Activated CD4-positive, CD25-positive, alpha-beta regulatory T cell (primary cell): ENCODE measurements at places on chromosomes 12 and 14.

DNA sequence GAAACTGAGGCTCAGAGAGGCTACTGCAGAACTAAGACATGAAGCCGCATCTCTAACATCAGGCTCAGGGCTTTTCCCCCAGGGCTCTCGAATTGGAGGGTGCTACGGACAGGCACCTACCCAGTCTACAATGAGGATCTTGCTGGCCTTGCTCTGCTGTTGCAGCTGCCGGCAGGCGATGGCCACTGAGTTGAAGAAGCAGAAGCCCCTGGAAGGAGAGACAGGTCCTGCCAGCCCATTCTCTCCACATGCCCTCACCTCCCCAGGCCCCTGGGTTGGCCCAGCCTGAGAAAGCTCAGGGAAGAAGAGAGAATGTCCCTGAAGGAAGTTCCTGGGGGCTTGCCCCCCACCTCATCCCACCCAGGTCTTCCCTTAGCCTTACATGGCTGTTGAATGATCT is 16.1 kb downstream of the SLC48A1 start:
- DNase-seq = no peak

GRCh38 chr12:3357950-3358525 is 133.0 kb upstream of the PRMT8 start:
- DNase-seq = no peak

DNA sequence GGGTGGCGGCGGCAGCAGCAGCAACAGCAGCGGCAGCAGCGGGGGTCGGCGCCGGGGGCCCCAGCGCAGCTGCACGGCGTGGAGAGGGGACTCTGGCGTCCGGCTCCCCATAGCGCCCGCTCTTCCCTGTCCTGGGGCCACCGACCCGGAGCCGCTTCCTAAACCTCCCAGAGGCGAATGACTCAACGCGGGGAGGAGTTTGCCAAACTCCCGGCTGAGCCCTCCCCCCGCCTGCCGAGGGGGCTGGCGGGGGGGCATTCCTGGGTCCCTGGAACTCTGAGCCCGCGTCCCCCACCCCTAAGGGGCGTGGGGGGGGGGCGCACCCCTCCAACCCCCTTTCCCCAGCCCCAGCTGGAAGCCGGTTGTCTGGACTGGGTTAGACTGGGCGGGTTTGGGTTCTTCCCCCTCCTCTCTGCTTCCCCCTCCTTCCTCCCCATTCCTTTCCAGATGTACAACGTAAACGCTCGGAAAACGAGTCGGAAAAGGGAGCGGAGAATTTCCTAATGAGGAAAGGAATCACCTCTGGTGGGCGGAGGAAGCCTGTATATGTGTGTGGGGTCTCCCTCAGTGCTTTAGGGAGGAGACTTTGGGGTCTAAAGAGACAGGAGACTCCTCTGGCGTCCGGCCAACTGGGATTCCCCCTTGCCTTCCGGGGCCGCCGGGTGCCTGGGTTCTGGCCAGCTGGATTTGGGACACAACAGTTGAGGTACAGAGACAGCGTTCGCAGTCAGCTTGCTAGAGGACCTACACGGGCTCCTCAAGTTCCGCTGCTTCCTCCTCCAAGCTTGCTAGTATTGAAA is at the start of gene ITGA5:
Gene ITGA5 (minus strand): TSS at position 179 of the 800 bp plus-strand sequence. CDS start 68 bp downstream, at position 111.
- DNase-seq = no peak

- no peak for DNase-seq
Measured at GRCh38 chr14:31435276-31435675, 14.9 kb upstream of the HEATR5A start.

GRCh38 chr14:56585461-56586084 is 6.0 kb downstream of the TMEM260 start:
- no peak for DNase-seq

GRCh38 chr12:19107750-19108149 is 21.8 kb upstream of the PLEKHA5 start:
- DNase-seq = no peak

GRCh38 chr14:102505000-102505619 is 4.5 kb downstream of the ANKRD9 start:
- no peak for DNase-seq

DNA sequence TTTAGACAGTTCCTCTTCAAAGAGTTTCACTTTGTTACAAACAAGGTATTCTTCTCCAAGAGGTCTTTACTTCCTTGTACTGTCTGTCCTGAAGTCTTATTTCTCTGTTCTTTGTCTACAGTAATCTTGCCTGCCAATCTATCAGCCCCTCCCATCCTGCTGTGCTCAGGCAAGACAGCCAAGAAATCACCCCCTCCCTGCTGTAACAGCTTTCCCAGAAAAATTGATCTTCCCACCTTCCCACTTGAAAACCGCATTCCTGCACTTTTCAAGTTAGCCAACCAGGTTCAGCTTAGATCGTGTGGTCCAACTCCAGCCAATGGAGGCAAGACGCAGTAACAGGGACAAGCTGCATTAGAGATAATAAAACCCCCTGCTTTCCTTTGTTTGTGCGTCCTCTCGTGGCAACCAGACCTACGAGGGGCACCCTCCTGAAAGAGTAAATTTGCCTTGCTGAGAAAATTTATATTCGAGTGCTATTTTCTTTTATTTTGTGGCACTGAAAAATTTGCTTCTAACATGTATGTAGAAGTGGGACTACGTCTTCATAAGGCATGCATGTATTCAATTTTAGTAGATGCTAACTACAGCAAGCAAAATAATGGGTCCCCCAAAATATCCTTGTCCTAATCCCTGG is 46.5 kb upstream of the ESR2 start:
- no peak for DNase-seq

- no peak for DNase-seq
Measured at GRCh38 chr14:47674148-47674542, 1.3 kb downstream of the MDGA2 start.

DNA sequence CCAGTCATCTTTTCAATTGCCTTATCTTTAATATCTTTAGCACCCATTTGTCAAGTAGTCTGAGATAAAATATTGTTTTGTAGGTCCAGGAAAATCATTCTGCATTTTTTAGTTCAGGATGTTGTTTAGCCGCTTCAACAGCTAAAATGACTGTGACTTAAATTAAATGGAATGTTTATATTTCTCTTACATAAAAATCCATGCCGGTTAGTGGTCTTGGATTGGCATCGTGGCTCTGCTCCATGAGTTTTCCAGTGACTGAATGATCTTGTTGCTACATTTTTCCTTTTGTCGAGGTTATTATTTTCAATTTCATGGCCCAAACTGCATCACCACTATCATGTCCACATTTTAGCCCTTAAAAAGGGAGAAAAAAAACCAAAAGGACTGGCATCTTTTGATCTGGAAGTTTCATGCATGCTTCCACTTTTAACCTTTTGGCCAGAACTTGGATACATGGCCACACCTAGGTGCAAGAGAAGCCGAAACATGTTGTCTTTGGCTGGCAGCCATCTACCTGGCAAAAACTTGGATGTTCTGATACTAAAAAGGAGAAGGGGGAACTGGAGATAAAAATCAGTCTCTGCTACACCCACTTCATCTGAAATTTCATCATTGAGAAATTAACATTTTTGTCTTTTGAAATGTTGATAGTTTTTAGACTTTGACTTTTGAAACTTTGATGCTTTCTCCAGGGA is 142.4 kb downstream of the OTOGL start:
- no peak for DNase-seq

DNA sequence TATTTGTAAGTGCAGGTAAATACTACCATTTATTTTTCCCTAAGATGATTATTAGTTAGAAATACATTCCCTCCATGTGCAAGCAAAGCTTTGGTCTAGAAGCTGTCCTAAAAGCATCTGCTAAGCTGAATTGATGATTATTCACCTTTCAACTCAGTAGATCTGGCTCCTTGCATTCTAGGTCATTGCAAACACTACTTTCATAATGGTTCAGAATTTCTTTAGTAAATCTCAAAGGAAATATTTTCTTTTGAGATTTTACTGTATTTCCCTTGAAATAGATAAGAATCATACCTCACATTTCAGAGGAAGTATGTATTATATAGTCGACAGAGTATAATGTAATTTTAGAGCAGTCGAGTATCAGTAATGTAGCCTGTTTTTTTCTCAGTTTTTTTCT is 2.4 kb downstream of the ETNK1 start:
- DNase-seq = no peak

- DNase-seq = no peak
Measured at GRCh38 chr12:12560587-12561370, 1.9 kb downstream of the DUSP16 start.

- no peak for DNase-seq
Measured at GRCh38 chr12:65536876-65537681, 258.6 kb downstream of the MSRB3 start.

DNA sequence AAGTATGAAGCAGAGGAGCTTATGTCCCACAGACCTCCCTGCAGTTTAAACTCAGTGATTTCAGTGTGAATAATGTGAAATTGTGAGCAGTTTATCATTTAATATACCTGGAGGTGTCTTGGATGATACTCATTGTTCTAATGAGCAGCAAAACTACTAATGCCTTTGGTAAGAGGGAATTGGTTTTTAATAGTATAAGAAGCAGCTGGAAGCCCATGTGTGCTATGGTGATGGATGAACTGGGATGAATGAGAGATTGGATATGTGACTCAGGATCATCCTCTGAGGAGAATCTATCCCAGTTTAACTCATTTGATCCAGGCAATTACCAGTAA is 7.1 kb upstream of the CCDC184 start:
- no peak for DNase-seq

GRCh38 chr14:53450871-53451270 is 297.7 kb upstream of the DDHD1 start:
- DNase-seq = no peak

- DNase-seq = no peak
Measured at GRCh38 chr12:26845984-26846383, 13.0 kb upstream of the ITPR2 start.

DNA sequence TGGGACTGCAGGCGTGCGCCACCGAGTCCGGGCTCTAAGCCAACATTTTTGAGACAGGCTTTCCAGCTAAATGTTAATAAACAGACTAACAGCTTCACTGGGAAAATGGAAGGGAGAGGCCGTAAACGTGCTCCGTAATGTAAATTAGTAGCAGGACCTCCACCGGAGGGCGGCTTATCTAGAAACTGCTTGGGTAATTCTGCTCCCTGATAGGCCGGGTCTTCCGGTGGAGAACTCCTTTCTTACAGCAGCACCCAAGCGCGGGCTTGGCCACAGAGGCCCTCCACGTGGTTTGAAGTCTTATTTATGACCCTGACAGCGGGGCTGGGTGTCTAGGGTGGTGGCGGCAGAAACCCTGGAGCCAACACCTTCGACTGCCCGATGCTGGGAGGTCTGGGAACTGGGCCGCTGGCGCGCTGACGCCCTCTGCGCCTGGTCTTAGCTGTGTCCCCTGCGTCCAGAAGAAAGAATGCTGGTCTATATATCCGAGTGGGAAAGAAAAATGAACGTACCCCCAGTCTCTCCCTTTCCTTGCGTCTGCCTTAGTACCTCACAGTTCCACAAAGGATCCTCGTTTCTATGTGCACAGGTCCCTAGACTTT is 1.7 kb downstream of the DPPA3 start:
- no peak for DNase-seq

GRCh38 chr12:19052689-19053088 is 76.8 kb upstream of the PLEKHA5 start:
- DNase-seq = no peak
